ENCODE measurements at places on chromosomes 1 and 21.

DNA sequence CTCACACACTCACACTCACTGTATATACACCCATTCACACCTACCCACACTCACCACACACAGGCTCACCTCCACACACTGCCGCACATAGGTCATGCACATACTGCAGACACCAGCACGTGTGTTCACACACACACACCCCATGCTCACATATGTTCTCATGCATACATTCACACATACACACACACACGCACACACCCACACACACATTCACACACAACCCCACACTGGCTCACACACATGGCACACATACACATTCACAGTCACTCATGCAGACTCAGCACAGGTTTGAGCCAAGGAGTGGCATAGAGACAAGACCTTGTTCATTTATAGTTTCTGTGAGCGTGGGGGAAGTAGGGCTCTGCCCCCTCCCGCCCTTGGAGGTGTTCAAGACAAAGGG lies 41.1 kb upstream of the SLC30A1 start:
- DNase-seq = no peak

DNA sequence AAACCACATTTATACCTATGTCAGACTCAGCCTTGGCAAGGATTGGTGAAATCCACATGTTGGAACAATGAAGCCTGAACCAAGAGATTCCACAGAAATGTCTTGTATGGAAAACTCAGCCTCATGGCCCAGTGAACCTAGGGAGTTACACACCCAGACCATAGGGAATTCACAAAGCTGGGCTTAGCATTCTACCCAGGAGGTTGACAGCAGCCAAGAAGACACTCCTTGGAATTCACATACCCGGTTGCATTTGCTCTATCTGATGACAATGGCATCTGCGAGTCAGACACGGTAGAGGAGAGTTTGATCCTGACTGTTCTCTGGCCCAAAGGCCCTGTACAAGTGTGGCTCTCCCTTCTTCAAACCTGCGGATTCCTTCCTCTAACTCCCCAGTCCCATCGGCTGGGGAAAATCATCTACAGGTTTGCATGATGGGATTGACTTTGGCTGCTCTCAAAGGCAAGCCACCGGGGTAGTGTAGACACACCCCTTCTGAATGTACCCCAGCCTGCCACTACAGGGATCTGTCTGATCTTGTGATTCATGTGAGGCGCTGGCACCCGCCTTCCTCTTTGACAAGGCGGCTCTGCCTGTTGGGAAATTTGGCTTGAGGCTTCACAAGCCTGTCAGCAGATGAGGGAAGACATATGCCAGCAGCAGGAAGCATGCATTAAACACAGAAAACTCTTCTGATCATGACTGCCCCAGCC lies 297.3 kb upstream of the KAZN start:
- no peak for DNase-seq

GRCh38 chr1:206935491-206936067 lies 10.7 kb downstream of the PIGR start:
- peak; percentile 28 for DNase-seq

DNA sequence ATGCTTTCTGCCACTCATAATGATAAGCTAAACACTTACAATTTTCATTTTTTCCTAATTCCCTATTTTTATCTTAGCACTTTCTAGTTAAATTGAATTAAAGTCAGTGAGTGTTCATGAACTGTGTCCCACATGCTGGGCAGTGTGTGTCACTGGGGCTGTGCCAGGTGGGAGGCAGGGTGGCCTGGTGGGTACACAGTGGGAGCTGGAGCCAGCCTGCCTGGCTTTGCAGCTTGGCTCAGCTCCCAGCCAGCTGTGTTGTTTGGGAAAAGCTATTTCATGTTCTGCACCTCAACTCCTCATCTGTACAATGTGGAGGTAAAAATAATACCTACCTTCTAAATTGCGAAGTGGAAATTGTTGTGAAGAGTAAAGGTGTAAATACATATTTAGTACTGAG lies 238.4 kb downstream of the PLA2G4A start:
- no peak for DNase-seq

GRCh38 chr21:37064841-37065240 lies 8.0 kb downstream of the PIGP start:
- no peak for DNase-seq

DNA sequence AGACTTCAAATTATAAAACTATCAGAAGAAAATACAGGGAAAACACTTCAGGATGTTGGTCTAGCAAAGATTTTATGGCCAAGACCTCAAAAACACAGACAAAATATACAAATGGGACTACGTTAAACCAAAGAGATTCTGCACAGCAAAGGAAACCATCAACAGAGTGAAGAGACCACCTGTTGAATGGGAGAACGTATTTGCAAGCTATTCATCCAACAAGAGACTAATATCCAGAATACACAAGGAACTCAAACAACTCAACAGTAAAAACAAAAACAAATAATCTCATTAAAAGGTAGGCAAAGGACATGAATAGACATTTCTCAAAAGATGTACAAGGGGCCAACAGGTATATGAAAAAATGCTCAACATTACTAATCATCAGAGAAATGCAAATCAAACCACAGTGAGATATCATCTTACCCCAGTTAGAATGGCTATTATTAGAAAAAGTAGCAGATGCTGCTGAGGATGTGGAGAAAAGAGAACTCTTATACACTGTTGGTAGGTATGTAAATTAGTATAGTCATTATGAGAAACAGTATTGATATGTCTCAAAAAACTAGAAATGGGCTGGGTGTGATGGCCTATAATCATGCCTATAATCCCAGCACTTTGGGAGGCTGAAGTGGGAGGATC lies 112.6 kb downstream of the LRIG2 start:
- no peak for DNase-seq

GRCh38 chr21:17231771-17232170 lies 281.1 kb upstream of the CXADR start:
- DNase-seq = no peak

DNA sequence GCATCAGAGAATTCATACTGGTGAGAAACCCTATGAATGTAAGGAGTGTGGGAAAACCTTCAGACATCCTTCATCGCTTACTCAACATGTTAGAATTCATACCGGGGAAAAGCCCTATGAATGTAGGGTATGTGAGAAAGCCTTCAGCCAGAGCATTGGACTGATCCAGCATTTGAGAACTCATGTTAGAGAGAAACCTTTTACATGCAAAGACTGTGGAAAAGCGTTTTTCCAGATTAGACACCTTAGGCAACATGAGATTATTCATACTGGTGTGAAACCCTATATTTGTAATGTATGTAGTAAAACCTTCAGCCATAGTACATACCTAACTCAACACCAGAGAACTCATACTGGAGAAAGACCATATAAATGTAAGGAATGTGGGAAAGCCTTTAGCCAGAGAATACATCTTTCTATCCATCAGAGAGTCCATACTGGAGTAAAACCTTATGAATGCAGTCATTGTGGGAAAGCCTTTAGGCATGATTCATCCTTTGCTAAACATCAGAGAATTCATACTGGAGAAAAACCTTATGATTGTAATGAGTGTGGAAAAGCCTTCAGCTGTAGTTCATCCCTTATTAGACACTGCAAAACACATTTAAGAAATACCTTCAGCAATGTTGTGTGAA lies 12.8 kb downstream of the ZFP69B start:
- no peak for DNase-seq

DNA sequence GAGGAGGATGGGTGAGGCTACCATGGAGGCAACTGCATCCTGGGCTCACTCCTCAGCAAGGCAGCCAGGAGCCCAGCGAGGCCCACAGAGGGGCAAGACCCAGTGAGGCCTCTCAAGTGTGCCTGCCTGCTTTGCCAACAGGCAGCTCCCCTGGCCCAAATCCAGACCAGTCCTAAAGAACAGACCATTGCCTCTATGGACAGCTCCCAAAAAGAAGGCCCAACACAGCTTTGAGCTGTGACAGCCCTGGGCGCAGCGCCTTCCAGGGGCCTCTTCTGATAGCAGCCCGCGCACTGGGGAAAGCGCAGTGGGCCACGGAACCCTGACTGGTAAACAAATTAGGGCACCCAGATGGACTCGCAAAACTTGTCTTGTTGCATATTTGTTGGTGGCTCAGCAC lies 25.5 kb downstream of the C1orf198 start:
- DNase-seq = no peak

- DNase-seq = no peak
These were observed 63.9 kb downstream of the PIK3R3 start for GRCh38 chr1:46068525-46068924.

DNA sequence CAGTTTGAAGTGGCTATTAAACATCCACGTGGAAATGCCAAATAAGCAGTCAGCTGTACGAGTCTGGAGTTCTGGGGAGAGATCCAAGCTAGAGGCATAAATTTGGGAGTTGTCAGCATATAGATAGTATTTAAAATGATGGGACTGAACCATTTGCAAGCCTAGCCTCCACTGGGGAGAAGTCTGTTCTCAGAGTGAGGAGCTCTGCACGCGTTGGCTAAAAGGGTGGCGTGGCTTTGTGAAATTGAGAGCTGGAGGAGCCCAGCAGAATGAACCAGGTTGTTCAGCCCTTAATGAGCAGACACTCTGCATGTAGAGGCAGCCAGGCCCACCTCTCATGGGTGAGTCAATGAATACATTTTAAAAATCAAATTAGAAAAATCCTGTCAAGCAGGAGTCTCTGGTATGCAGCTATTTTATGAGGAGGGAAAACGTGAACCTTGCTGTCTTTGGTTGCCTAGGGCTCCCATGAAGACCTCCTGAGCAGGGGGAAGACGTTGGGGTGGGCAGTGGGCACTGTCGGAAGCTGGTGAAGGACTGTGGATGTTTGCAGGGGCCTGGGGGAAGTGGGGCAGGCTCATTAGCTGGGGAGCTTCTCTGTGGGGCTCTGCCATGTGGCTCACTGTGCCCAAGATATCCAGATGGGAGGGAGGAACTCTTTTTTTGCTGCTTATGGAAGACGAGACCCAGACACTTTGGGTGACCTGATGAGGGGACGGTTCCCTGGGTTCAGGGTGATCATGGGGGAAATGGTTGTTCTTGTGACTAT lies 18.8 kb downstream of the TMCC2 start:
- no peak for DNase-seq

DNA sequence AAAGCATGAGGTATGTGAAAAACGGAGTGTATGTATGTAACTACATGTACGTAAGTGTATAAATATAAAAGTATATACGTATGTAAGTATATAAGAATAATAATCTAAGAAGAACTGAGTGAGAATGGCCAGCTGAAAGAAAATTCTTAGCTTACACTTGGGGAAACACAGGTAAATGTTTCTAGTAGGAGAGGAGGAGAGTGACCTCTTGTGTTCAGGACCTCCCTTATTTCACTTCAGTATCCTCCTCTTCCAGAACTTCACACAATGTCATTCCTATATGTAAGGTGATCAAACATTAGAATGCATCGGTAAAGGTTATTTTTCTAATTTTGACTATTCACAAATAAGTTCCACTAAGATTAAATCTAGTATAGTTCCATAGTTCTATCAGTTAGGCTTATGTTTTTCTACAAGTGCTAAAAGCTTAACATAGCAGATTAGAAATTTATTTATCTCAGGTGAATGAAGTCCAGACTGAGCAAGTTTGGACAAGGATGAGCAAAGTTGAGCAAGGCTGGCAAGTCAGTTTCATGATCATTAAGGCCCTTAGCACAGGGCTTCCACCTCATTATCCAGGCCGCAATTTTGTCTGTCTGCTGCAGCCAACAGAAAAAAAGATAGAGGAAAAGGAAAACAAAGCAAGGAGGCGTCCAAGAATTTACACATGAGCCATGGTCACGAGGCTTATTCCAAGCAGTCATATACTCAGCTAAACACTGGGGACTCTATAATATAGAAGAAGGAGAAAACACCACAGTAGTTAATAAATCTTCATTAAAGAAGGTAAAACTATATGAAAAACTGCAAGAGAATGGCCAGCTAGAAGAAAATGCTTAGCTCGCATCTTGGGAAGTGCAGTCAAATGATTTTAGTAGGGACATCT lies 7.1 kb upstream of the MROH9 start:
- no peak for DNase-seq

- no peak for DNase-seq
These were observed 15.6 kb upstream of the THEM4 start for GRCh38 chr1:151924691-151925587.

DNA sequence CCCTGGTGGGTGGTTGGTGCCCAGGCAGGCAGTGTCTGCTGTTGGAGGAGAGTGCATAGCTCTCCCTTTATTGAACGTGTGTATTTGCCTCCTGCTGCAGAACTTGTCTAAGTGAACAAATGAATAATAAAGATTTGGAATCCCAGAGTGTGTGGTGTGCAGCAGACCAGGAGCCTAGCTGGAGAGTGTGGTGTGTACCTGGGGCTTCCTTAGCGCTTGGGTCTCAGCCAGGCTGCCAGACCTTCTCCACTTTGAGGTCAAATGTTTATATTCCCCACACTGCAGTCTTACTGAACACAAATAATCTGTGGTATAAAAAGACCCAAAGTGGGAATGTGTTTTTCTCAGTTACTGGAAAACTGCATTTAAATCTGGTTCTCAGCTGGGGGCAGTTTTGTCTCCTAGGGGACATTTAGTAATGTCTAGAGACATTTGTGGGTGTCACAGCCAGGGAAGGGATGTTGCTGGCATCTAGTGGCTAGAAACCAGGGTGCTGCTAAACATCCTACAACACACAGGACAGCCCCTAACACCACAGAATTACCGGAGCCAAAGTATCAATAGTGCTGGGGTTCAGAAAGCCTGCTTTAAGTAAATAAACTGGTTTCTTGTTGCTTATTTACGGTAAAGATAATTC lies 23.6 kb downstream of the SLC37A1 start:
- DNase-seq = no peak

- no peak for DNase-seq
These were observed 14.7 kb downstream of the CMPK1 start for GRCh38 chr1:47348246-47348645.

- no peak for DNase-seq
These were observed 18.8 kb upstream of the SELP start for GRCh38 chr1:169648709-169649108.

- no peak for DNase-seq
These were observed 5.5 kb upstream of the DDR2 start for GRCh38 chr1:162626761-162627160.

DNA sequence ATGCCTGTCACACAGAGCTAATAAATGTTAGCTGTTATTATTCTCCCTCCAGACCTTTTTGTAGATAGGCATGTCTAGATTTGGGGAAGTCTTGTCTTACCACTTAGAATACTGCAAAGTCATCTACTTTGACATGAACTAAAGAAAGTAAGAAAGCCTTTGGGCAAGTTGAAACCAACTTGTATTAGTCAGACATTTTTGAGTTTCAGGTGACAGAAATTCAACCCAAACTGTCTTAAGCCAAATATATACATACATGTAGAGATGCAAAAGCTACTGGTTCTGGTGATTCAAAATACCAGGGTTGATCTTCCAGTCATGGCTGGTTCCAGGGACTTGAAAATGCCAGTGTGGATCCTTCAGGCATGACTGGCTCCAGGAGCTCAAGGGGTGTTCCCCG lies 276.8 kb upstream of the TMEM51 start:
- no peak for DNase-seq

GRCh38 chr1:17377325-17377953 lies 5.4 kb downstream of the PADI6 start:
- peak; percentile 84 for DNase-seq

DNA sequence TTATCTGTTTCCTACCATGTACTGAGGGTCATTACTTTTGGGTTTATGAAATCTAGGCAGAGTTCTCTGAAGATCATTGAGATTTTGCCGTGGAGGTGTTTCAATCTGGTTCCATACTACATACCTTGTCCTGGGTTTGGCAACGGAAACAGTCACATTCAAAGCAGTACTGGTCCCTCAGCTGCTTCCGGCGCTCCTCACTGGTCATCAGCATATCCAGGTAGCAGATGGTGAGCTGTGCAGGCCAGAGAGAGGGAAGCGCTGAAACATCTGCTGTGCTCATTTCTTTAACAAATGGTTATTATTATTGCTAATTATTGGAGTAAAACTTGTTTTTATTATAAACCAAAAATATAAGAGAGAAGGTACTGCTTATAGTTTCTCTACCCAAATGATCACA lies 591.7 kb downstream of the SMYD3 start:
- DNase-seq = no peak
